CD4-positive, alpha-beta T cell treated with Interleukin-2 at 100 ng/mL for 4 hours (primary cell): ENCODE measurements at places on chromosomes 3 and 15.

GRCh38 chr15:69891070-69891536, 206.6 kb downstream of the TLE3 start:
- no peak for DNase-seq

- DNase-seq, result no peak
These were observed 701 bp downstream of the SGO1 start for GRCh38 chr3:20185331-20185678.

- no peak for DNase-seq
These were observed 366.0 kb upstream of the TBL1XR1 start for GRCh38 chr3:177563243-177563780.

DNA sequence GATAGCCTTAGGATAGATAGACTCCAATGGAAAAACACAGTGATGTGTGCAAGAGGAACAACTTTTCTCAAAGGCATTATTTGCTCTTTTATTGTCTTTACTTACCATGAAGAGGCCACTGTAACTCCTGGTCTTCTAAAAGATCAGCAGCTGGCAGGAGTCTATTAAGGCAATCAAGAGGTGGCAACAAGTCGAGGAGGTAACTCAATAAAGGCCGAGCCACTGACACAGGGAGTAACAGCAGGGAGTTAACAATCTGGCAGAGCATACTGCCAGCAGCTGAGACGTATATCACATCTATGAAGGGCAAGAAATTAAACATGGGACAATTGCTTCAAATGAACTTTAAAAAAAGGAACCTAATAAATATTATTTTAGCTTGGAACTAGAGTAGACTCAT, 106.2 kb downstream of the HERC1 start:
- DNase-seq, result no peak

DNA sequence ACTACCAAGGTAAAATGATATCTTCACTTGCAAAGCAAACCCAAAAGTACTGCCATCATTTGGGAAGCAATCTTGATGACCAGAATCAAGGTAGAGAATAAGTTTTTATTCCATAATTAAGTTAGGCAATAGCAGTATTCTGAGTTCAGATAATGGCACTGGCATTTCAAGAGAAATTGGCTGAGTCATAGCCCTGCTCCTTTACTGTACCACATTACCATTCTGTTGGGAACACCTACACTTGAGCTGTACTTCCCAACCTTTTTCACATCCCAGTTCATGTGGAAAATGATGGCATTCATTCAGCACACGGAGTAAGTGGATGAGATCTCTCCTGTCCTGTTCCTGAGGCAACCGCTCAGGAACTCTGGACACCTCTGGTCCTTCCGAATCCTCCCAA, 311.6 kb upstream of the TPRG1 start:
- no peak for DNase-seq

- DNase-seq, result no peak
These were observed 72.8 kb upstream of the ACAD9 start for GRCh38 chr3:128806588-128806987.
